ENCODE measurements at places on chromosomes 6 and 20.

GRCh38 chr6:11380549-11380948 lies 148.1 kb upstream of the NEDD9 start:
- no peak for DNase-seq

DNA sequence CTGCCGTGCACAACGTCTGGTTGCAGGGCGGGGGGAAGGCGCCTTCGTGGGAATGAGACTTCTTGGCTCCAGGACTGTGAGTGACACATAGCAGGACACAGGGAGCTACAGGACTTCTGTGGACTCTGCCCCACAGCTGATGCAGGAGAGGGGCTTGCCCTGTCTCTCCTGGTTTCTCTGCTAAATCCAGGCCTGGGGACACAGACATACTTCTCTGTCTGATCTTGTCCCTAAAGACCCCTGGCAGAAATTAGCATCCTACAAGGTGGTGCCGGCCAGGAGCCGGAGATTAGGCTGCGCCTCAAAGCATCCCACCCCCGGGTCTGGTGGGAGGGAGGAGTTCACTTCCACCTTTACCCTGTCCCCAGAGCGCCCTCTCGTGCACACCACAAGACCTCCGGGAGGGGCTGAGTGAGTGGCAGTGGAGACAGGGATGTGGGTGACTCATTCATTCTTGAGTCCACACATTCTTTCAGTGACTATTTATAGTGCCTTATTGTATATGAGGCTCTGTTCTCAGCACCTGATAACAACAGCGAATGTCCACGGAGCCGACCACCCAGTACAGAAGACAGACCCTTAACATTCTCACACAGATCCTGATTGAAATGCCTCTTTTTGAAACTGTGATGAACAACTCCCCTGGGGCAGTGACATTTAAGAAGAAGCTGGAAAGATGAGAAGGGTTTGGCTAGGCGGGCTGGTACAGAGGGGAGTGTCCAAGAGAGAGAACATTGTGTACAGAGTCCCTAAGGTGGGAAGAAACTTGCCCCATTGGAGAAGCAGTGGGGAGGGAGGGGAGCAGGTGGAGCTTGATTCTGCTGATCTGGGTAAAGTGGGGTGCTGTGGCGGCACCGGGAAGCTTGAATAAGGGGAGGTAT lies 39.0 kb downstream of the GMPR start:
- peak; percentile 74 for DNase-seq

DNA sequence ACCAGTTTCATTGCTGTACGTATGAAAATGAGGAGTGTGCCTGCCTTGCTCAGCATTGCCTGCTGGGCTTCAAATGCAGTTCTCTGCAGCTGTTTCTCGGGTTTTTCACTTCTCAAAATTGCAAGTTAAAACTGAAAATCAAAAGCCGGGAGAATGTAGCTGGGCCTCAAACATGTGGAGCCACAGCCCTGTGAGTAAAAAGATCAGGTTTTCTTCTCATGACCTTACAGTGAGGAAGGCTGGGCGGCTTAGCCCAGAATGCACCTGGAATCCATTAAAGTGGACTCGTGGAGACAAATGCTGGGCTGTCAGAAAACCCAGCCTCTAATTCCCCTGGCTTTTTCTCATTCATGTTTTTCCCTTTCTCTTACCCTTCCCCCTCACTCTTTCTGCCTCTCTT lies 34.4 kb downstream of the DSE start:
- peak; percentile 84 for DNase-seq

- DNase-seq: no peak
These were observed 21.7 kb downstream of the TBC1D20 start for GRCh38 chr20:440636-441035.

DNA sequence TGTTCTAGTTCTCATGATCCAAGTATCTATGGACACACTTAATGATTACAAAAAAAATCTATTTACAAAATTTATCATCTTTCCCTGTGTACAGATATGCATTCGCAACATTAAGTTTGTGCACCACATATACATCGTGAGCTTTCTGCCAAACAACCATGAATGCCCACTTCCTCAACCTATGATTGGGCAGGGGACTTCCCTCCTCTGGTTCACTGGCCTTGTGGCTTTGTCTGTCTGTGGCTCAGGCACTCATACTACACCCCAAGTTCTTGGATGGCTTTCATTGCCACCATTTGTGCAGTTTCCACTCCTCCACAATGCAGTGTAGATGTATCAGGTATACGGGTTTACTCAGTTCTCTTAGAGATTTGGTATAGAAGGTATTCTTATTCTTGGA lies 74.9 kb downstream of the HS3ST5 start:
- no peak for DNase-seq

DNA sequence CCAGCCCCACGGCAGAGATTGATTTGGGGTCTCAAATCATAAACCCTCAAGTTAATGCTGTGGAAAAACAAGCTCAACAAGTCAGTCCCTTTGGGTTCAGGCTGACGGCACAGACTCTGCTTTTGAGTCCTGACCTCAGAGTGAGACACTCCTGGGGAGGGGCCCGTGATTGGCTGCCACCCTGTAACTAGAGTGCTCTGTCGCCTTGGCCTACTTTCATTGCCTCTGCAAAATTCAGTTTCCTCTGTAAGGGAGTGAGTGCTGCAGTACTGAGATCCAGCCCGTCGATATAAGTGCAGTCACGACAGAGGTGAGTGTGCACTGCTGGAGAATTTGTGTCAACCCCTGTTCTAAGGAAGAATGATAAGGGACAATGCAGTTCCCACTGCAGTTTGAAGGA lies 105.6 kb downstream of the ANKS1A start:
- no peak for DNase-seq

DNA sequence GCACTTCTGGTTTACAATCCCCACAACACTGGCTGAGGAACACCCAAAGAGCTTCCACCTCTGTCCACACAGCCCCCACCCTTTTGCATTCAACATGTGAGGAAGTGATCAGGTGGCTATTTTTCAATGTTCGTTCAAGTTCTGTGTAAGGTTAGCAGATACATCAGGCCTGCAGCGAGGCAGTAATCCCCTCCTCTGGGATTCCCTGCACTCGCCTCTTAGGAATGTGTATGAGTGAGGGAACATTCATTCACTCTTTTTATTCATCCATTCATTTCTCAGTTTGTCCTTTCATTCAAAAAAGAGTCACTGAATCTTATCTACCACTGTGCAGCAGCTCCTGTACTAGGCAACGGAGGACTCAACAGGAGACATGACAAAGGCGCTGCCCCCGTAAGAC lies 236.4 kb upstream of the PRDM1 start:
- no peak for DNase-seq

DNA sequence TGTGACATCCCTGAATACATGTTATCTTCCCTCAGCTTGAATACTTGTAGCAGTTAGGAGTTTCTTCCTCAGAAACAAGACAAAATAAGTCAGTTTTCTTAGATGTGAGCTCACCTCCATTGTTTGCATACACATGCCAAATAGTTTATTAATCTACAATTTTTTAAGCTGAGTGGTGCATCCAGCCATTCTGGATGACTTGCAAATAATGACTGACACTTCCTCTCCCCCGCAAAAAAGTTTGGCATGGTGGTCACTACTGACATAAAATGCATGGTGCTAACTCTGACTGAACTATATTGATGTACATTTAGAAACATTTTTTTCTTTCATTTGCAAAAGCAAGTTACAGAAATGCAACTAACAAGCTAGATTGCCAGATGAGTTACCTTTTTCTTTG lies 55.5 kb downstream of the CYB5R4 start:
- no peak for DNase-seq

- DNase-seq: no peak
These were observed 14.0 kb downstream of the DPPA5 start for GRCh38 chr6:73340048-73340447.

GRCh38 chr20:38973107-38973506 lies 11.0 kb downstream of the DHX35 start:
- DNase-seq: no peak

DNA sequence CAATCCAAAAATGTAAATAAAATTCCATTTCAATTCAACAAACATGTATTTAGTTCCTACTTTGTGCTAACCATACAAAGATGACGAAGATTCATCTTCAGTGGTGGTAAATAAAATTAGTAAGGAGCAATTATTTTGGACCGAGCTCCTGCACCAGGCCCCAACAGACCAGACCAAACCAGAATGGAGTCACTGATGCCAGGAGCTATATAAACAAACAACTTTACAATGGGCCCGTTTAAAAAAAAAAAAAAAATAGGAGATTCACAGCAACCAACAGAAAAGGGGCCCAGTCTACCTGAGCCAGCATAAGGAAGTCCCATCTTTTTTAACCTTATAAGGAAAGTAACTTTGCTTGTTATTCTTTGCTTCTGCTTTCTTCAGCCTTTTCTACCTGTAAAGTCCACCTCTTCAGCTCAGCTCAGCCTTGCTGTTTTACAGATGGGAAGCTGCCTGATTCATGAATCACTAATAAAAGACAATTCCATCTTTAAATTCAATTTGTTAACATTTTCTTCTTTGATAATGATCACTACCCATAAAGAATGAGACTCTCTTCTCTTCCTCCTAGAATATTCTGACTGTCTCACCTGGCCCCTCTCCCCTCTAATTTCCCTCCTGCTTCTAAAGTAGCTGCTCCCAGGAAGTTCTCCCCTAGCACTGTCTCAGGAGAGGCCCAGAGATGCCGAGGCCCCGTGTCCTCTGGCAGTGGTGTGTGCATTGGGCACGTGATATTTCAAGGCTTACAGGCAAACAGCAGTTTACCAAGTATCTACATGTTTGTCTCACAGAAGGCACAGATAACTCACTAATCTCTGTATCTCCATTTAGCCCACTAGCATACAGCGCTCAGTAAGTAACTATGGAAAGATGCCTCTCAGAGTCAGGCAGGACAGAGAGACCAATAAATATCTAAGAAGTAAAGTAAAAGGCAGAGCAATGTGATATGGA lies 8.4 kb downstream of the MBOAT1 start:
- DNase-seq: peak; percentile 51

DNA sequence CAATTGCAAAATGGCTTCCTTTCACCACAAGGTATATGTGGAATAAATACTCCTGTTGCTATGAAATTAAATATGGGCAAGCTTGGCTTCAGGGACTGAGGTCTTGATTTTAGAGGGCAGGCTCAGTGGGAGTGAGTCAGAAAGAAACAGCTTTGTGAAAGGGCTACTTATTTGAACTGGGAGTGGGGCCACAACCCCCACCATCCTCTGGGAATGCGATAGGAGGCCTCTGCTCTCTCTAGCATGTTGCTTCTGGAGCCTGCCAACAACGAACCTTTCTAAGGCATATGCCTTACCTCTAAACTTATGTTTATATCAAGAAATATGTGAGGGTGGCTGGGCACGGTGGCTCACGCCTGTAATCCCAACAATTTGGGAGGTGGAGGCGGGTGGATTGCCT lies 149.7 kb downstream of the LRRC1 start:
- no peak for DNase-seq

DNA sequence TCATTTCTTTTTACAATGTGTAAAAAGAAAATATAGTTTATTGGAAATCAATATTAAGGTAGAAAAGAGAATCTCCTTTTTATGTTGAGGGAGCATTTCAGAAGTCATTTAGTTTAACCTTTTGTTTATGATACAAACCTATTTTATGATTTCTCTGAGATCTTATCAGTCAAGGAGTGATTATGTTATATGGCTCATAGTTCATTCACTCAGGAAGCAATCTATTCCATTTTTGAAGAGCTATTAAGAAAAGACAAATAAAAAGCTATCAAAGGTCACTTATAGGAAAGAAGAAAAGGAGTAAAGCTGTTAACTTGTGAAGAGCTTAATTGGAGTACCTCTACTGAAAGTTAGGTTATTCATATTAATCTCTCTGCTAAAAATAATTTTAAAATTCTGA lies 526.6 kb upstream of the JAG1 start:
- no peak for DNase-seq

DNA sequence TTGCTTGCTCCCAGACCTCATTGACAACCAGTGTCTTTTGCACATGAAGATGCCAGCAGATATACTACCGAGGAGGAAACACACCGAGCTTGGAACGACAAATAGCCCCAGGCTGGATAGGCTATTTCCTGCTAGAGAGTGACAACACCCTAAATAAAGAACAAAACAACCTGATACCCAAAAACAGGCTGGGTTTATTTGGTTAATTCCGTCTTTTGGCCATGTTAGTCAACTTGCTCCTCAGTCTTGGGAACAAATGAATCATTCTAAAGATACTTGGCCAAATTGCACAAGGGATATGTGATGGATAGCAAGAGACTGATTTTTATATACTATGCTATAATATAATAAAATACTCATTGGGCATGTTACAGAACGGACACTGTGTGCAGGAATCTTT lies 11.5 kb upstream of the MUC22 start:
- no peak for DNase-seq

- no peak for DNase-seq
These were observed 503.1 kb downstream of the PREX1 start for GRCh38 chr20:48324744-48325143.

DNA sequence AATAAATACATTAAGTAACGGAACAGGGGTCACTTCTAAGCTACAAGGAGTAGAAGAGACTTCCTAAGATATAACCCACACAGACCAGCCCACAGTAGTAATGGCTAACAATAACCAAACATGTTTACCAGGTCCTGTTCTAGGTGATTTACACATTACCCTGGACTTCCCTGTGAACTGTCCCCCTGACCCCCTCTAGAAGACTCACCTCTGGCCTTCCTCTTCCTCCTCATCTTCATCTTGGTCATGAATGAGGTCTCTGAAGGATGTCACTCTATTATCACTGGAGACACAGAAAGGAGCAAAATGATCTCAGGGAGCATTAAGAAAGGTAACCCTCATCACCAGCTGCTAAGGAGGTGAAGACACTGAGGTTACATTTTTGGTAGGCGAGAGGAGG lies 8.7 kb downstream of the NSFL1C start:
- no peak for DNase-seq

- DNase-seq: peak; percentile 73
These were observed 128.6 kb upstream of the FAM83B start for GRCh38 chr6:54717849-54718455.

- no peak for DNase-seq
These were observed 214.5 kb downstream of the TSHZ2 start for GRCh38 chr20:53186635-53187034.

DNA sequence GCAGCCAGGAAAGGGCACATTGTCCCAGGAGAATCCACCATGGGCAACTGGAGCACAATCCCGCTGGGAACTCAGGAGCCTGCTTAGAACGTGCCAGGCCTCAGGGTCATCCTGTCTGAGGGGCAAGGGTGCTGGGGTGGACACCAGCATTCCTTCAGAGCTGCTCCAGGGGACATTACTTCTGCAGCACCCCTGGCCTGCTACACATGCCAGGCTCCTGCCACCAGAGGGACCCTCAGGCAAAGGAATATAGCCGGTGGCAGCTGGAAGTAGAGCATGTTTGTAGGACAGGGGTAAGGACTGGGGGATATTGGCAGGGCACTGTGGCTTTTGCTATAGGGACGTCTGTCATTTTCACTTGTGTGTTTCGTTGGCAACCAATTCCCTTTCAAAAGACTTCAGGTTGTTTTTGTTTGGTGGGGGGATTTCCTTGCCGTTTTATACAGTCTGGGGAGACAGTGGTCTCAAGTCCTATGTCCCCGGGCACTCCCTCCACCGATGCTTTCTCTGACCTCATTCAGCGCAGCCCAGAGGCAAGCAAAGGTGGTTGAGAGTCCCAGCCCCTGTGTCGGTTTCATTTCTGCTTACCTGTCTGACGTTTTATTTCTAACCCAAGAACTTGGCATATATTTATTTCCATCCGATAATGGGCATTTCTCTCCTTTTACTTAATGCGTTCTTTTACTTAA lies 130.8 kb downstream of the JPH2 start:
- peak; percentile 23 for DNase-seq
